ENCODE measurements at places on chromosomes 2 and 18. TPM values are rescaled to one million over a fixed set of nuclear protein-coding genes. Genes with fewer than 3 reads are reported as not detected.

DNA sequence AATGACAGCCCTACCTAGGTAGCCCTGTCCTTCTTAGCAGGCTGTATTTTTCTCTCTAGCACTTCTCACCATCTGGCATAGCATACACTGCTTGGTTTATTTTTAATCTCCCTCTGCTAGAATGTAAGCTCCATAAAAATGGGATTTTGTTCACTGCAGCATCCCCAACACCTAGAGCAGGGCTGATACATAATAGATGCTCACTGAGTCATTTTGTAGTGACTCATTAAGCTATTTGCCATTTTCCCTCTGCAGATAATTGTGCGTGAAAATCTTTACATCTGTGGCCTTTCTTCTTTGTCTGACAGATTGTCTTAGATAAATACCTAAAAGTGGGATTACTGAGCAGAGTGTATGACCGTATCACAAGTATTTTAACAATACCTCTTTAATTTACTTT, 82.5 kb downstream of the CERS6 start:
- DNase-seq, result no peak

DNA sequence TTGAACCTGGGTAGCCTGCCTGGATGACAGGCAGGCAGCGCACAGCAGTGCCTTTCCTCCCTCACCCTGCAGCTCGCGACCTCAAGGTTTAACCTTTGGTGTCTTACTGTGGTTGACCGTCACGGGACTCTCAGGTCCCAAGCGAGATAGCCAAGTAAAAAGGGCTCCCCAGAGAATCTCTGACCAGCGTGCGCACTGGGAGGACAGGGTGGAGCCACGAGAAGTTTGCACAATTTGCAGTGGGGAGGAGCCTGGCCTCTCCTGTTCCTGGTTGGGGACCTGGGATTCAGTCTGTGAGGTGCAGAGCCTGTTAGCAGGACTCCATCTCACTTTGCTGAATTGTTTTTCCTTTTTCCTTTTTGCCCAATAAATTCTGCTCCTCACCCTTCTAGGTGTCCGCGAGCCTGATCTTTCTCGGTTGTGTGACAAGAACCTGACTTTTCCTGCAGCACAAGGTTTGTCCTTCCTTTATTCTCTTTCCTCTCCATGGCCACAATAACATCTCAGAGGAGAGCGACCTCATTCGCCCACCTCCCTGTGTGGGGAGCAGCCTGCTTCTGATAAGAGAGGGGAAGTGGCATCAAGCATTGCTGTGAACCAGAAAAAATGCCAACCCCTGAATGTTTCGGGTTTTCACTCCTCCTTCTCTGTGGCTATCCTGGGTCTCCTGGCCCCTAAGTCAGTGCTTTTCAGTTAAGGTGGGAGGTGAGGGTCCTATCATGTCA, 36.2 kb downstream of the POU3F3 start:
- peak; percentile 77 for DNase-seq

GRCh38 chr2:236971131-236971821, 114.4 kb upstream of the COPS8 start:
- no peak for DNase-seq

DNA sequence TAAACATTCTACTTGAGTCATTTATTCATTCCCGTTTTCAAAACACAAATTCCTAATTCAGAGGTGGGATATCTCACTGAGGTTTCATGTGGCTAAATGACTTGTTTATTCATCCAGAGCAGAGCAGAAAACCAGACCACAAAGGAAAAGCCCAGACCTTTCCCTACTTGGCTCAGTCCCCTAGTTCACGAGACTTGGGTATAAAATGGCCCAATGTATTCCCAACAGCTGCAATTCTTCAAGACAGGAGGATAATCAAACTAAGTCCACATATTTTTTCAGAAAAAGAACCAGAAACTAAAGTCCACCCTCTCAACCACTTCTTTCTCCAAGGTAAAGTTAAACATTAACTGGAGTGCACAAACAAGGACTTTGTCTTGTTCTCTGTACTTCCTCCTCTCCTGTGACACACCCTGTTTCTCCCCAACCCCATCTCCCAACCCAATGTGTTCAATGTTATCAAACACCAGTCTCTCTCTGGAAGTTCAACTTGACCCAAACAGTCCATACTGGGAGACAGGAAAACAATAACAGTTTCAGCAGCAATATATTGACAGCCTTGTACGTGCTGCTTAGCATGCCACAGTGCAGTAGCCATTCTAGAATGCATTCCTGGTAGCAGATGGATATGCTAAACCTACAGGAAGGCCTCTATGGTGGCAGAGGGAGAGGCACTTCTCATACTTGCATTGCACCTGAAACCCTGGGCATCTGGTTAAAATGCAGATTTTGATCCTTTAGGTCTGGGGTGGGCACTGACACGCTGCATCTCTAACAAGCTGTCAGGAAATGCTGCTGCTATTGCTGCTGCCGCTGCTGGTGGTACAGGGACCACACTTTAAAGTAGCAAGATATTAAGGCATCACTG, 110.7 kb downstream of the INO80D start:
- no peak for DNase-seq

GRCh38 chr18:2451556-2451955, 119.7 kb downstream of the METTL4 start:
- DNase-seq, result no peak

- no peak for DNase-seq
Measured at GRCh38 chr2:15367715-15368114, 193.4 kb downstream of the NBAS start.

DNA sequence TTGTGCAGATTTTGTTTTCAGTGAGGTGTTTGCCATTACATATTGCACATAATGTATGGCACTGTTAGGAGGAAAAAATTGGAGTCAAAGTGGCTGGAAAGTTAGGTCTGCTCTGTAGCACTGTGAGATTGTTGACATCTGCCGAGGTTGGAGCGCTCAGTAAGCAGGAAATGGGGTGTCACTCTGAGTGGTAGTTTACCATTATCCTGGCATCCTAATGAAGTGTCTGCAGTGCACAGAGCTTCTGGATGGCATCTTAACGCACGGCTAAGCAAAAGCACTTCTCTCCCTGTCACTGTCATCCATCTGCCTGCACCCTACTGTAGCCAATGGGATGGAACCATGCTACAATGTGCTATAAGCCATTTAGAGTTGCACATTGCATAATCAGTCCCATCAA, 561.9 kb downstream of the ARHGAP15 start:
- DNase-seq, result no peak

DNA sequence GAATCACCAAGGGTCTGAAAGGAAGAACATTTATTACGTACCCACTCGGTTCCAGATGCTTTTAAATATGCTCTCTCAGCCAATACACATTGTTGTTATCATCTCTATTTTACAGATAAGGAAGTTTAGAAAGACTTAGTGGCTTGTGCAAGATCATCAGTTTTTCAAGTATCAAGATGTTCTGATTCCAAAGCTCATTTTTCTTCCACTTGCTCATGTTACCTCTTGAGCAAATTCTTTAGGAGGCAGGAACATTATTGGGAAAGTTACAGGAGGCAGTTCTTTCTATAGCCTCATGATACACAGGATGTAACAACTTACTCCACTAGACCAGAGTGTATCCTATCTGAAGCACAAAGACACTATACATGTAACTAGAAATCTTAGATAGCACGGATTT, 65.0 kb upstream of the MMADHC start:
- DNase-seq, result no peak

DNA sequence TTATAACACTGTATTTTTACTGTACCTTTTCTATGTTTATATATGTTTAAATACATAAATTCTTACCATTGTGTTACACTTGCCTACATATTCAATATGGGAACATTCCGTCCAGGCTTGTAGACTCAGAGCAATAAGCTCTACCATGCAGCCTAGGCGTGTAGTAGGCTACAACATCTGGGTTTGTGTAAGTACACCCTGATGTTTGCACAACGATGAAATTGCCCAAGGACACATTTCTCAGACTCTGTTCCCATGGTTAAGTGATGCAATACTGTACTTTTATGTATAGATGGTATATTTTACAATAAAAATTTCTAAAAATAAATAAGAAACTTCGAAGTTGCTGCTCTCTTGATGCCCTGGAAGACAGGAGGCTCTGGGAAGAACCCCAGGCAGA, 38.4 kb downstream of the YPEL5 start:
- no peak for DNase-seq

- no peak for DNase-seq
Measured at GRCh38 chr2:22952656-22953225, 432.2 kb upstream of the KLHL29 start.

- no peak for DNase-seq
Measured at GRCh38 chr2:193382583-193382982, 1187.8 kb upstream of the TMEFF2 start.

DNA sequence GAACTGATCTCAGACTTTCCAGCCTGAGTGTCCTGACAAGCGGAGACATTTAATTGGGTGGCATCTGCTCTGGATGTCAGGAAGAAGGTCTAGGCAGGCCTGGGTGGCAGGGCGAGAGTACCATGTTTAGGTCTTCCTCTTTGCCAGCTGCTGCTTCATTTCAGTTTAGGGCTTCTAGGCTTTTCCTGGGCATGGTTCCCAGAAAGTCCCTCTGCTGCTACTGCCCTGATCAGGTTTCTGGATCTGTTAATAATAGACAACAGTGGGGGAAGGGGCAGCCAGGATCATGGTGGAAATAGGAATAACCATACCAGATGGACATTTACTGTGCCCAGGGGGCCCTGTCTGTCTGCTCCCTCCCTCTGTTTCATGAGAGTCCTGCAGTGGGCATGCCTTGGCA, 2.3 kb upstream of the PLCD4 start:
- no peak for DNase-seq

DNA sequence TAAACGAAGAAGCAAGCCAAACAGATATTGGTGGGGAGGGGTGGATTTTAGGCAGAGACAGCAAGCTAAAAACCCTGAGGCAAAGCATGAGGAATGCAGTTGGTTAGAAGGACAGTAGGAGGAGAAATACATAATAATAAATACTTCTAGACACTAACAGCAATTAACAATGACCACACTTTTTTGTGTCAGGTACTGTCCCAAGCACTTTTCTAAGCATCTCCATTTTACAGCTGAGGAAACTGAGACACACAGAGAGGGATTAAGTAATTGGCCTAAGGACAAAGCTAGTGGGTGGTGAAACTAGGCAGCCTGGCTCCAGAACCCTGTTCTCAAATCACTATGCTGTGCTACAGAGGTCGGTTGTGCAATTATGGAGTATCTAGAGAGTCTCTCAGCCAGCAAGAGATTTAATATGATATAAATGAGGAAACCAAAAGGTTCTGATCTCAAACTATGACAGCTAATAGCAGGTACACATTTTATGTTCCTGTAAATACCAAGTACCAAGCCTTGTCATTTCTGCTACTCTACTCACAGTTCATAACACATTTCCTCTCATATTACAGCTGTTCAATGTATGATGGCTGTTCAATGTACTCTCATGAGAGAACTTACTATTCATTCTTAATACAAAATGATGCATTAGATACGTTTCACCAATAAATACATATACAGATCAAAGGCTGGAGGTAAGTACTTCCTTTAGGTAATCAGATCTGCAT, 5.3 kb downstream of the MAP4K3 start:
- DNase-seq, result no peak

- DNase-seq, result no peak
Measured at GRCh38 chr2:186697536-186697935, 3.7 kb downstream of the FAM171B start.

- no peak for DNase-seq
Measured at GRCh38 chr2:109609352-109610024, 4.3 kb downstream of the SEPTIN10 start.

- no peak for DNase-seq
Measured at GRCh38 chr2:144339048-144339447, 180.9 kb downstream of the ZEB2 start.

DNA sequence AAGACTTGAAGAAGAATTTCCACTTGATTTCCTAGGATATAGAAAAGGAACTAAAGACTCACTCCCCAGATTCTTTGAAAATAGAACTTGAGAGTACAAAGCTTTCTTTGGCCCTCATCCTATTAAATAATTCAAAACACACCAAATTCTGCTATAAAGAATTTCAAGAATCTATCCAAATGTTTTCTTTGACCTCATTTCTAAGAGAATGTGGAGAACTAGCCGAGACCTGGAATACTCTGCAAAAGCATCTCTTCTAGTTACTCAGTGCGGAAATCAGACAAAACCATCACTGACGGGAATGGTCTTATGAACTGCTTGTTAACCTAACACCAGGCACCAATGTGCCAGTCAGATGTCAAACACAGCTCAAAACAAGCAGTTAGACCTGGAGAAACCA, 44.2 kb upstream of the ARL5A start:
- no peak for DNase-seq

DNA sequence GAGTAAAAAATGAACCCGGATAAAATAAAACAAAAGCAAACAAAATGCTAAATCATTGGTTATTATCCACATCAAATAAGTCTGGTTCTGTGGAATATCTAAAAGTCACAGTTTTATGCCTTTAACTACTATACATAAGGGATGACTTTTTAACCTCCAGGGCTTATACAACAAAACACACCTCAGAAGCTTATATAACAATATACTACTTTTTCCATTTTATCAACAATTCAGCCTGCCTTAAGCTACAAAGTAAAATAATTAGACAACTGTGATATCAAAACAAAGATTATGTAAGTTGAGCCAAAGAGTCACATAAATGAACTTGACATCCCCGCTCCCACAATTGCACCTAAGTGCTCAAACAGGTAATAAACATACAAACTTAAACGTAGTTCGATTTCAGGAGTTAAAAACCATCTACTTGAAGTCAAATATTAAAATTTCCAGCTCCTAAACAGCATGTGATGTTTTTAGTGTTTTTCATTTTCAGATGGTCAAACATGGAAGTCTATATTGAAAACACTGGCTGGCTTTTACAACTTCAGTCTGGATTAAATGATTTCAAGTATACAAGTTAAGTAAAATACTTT, 54.7 kb downstream of the ATIC start:
- no peak for DNase-seq

DNA sequence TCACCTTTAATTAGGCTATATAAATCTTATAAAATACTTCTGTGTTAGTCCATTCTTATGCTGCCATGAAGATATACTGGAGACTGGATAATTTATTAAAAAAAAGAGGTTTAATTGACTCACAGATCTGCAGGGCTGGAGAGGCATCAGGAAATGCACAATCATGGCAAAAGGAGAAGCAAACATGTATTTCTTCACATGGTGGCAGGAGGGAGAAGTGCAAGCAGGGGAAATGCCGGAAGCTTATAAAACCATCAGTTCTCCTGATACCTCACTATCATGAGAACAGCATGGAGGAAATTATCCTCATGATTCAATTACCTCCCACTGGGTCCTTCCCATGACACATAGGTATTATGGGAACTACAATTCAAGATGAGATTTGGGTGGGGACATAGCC, 504.4 kb downstream of the RIT2 start:
- no peak for DNase-seq

Gene RNF125
- 3.7 TPM for total RNA-seq

Gene KLHL29
- total RNA-seq, result 19.4 TPM

Gene SKA1
- total RNA-seq, result 0.74 TPM

Gene LOXL3
- total RNA-seq, result 6.1 TPM

Gene CAPG
- total RNA-seq, result 165 TPM

Gene PLB1
- total RNA-seq, result 2.5 TPM

Gene ALLC
- not detected for total RNA-seq
